Activated CD4-positive, alpha-beta T cell treated with anti-CD3 and anti-CD28 coated beads for 4 hours (primary cell): ENCODE measurements at places on chromosomes 1 and 21.

DNA sequence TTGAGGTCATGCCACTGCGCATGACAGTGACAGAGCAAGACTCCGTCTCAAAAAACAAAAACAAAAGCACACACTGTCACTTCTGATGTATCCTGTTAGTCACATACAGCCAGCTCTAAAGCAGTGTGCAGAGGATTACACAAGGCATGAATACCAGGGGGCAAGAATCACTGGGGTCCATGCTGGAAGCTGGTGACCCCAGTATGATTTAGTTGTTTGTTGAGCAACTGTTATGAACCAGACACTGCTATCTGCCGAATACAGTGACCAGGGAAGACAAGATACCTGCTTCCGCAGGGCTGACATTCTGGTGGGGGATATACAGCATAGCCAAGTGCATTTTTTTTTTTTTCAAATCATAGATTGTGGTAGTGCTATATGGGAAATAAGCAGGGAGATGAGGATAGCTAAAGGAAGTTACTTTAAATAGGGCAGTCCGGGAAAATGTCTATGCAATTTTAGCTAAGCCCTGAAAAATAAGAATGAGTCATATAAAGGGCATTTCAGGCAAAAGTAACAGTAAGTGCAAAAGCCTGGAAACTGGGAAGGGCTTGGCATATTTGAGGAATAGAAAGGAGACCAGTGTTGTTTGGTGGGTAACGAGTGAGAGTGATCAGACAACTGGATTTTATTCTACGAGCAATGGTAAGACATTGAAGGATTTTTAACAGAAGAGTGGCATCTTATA lies 69.7 kb downstream of the ADSS2 start:
- no peak for DNase-seq

DNA sequence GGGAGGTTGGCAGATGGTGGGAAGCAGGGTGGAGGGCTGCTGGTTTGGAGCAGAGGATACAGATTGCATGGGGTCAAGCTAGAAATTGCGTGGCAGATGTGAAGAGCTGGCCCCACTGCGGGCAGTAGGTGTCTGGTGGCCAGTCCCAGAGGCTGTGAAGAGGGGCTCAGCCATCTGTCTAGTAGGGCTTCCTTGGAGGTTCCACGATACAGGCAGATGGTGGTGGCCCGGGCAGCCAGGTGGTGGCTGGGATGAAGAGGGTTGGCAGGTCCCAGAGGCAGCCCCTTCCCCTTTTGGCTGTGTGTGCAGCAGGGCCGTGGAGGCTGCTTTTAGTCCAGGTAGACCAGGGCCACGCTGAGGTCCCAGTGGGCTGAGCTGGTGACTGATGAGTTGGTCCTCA lies 16.6 kb downstream of the PSEN2 start:
- DNase-seq, result no peak

- DNase-seq, result no peak
Measured at GRCh38 chr1:54681358-54681757, 34.3 kb upstream of the TTC4 start.

DNA sequence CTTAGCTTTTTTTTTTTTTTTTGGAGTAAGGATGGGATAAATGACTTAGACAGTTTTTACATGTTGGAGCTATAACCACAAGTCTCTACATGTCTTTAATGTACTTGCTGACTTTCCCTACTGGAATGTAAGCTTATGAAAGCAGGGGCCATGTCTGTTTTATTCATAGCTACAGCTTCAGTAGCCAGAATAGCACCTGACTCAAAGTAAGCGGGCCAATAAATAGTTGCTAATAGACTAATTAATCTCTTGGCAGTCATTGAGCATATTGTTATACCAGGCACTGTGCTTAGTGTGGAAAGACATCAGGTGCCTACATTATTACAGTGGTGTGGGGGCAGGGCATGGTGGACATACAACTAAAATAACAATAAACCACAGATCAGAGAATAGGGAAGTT lies 84.4 kb upstream of the HOOK1 start:
- DNase-seq, result no peak

- DNase-seq, result peak; percentile 14
Measured at GRCh38 chr1:212858461-212859265, 588 bp downstream of the FLVCR1 start.

DNA sequence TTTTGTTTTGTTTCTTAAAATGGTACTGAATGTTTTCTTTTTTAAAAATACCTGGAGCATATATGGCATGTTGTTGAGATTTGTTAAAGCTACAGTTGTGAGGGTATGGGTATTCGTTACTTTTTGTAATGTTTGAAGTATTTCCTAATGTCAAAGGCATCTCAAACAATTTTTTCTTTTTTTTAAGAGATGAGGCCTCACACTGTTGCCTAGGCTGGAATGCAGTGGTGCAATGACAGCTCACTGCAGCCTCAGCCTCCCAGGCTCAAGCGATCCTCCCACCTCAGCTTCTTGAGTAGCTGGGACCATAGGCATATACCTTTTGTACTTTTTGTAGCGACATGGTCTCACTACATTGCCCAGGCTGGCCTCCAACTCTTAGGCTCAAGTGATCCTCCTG lies 16.1 kb downstream of the CLCN6 start:
- no peak for DNase-seq

DNA sequence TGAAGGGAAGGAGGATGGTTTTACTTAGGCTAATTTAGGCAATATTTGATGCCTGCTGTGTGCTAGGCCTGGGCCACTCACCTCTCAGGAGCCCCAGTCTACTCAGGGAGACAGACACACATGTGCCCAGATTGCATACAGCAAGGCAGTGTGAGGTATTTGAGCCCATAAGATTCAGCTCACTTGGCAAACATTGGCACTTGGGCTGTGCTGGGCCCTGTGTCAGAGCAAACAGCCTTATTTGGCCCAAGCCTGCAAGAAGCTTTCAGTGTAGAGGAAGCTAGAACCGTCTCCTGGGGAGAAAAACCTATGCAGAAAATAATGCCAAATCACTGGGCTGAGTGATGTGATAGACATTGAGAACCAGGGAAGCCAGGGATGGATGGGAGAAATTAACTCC lies 3.9 kb upstream of the SYNC start:
- no peak for DNase-seq

- DNase-seq, result no peak
Measured at GRCh38 chr1:245041058-245041698, 113.6 kb upstream of the KIF26B start.

DNA sequence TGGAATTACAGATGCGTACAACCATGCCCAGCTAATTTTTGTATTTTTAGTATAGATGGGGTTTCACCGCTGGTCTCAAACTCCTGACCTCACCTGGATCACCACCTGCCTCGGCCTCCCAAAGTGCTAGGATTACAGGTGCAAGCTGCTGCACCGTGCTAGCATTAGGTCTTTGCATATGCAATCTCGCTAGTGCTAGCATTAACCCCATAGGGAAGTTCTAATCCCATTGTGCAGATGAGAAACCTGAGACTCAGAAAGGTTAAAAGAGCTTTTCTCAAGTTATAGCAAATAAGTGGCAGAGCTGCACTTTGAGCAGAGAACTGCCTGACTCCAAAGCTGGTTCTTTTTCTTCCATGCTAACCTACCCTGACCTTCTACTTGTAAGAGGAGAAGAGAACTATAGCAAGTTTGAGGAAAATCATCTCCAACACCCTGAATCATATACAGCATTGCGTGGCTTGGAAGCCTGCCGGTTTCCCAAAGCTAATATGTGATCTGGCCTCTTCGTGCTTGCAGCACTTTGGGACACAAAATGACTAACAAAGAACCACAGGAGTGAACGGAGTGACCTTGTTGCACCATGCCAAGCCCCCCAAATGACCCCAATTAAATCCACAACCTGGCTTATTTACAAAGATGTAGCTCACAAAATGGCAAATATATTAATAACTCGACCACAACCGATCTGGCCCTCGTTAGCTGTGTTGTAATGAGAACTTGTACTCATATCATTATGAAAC lies 185.1 kb downstream of the TM2D1 start:
- DNase-seq, result no peak

GRCh38 chr1:228092342-228093049 lies 10.0 kb downstream of the ARF1 start:
- no peak for DNase-seq

- DNase-seq, result no peak
Measured at GRCh38 chr1:11339346-11340232, 66.6 kb downstream of the UBIAD1 start.

DNA sequence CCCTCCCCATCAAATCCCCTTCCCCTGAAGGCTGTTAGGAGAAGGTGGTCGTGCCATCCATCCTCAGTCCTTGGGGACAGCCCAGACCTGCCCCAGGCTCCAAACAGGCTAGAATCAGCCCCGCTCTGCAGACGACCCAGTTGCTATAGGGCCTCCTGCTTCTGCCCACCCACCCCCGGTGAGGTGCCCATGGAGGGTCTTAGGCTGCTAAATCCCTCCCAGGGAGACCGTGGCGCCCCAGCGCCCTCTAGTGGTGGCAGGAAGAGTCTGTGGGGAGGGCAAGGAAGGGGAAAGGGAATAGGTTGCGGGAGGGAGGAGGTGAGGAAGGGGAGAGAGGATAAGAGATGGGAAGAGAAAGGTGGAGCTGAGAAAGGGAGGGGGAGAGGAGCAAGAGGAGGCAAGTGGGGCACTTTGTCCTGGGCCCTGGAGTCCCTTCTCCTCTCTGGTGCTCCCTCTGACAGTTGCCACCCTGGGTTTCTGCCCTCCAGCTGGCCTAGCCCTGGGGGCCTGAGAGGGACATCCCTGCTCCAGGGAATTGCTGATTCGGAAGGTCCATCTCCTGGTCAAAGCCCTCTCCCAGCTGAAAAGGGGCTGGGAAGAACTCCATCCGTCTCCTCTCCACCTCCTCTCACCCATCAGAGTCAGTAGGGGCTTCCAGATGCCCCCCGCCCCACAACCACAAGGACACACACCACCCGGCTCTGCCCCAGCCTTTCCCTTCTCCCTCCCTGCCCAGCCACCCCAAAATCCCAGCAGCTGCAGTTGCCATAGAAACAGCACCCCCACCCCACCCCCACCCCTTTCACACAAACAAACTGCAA lies 55.4 kb downstream of the CAMK2N1 start:
- peak; percentile 14 for DNase-seq

- DNase-seq, result no peak
Measured at GRCh38 chr1:68442822-68443556, 6.8 kb downstream of the RPE65 start.

DNA sequence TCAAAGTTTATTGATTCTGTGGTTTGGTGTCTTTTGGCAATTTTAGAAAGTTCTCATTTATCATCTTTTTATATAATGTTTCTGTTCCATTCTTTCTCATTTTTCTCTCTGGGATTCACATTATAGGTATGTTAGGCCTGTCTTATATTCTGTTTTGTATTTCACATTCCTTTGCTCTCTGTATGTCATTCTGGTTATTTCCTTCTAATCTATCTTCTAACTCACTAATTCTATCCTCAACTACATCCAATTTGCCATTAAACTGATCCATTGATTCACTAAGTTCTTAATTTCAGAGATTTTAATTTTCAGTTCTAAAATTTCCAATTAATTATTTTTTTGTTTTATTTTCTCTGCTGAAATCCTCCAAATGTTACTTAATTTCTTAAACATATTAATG lies 234.8 kb downstream of the FOXD2 start:
- no peak for DNase-seq

DNA sequence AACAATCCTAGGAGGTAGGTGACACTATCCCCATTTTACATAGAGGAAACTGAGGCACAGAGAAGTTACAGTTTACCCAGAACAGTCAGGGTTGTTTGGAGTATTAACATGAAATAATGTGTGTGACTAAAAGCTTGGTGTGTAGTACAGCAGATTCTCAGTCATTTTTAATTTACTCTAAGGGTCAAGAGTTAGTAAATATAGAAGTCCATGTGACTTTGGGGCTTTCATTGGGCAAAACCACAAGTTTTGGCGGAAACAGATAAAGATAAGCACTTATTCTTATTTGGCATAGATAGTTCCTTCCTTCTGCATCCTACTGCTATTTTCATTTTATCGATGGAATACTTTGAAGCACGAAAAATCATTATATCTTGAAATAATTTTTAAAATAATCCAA lies 128.5 kb downstream of the DNM3 start:
- no peak for DNase-seq

GRCh38 chr1:185074307-185074706 lies 28.9 kb downstream of the RNF2 start:
- DNase-seq, result no peak

GRCh38 chr21:15009837-15010363 lies 54.9 kb downstream of the NRIP1 start:
- no peak for DNase-seq

DNA sequence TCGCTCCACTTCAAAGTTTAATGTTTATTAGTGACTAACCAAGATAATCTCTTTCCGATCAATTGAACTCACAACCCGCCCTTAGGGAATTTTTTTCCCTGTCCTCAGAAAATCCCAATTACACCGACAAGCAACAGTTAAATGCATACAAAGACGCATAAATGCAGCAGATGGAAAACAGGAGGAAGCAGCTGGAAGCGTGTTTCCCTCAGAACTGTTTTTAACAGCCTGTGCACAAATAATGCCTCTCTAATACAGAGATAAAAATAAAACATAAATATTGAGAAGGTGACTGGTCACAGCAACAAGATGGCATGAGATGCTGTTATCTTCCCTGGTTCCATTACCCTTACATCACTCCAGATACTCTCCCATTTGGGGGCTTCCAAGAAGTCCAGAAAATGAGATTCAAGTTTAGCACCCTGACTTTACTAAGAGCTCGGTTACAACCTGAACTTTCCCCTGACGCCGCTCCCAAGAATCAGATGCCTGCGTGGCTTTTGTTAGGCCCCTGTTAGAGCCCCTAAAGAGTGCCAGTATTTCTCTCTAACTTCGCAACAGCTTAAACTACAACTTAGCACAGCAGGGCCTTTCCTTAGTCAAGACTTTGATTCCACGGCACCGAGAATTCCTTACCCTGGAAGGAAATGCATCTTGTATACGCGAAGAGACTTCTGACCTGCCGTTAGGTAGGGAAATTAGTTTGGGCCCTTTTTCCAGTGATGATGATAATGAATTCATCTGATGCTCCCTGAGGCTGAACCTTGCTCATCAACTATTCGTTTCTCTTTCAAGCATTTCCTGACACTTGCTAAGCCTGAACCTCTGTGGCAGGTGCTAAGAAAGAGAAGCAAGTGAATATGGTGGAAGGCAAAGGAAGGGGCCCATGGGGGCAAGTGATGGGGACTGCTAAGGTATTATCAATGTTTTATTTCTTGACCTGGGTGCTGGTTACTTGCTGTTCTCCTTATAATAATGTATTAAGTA lies 137.7 kb upstream of the SMYD2 start:
- DNase-seq, result no peak

DNA sequence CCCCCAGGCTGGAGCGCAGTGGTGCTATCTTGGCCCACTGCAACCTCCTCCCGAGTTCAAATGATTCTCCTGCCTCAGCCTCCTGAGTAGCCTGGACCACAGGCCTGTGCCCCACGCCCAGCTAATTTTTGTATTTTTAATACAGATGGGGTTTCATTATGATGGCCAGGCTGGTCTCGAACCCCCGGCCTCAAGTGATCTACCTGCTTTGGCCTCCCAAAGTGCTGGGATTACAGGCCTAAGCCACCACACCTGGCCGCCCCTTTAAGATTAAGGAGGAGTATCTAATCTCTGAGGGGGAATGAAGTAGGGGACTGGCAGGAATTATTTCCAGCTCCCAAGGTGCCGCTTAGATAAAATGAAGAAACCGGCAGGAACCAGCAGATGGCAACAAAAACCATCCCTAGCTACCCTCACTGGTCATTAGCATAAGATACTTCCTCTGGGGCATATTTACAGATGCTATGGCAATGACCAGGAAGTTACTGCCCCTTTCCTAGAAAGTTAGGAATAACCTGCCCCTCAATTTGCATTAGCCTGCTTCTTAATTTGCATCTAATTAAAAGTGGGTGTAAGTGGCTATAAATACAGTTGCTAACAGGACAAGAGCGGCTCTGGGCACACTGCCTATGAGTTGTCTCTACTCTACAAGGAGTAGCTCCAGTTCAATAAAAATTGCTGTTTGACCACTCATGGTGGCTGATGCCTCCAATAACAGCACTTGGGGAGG lies 7.1 kb upstream of the NSUN4 start:
- no peak for DNase-seq

GRCh38 chr1:223203034-223203408 lies 60.0 kb upstream of the TLR5 start:
- no peak for DNase-seq
